Stimulated activated CD4-positive, alpha-beta T cell treated with anti-CD3 and anti-CD28 coated beads, Interleukin-1b, Interleukin-23, amount 100 ng/mL, for 48 hours (primary cell): ENCODE measurements at places on chromosomes 13 and 19.
A peak's percentile ranks its signal among the peaks of the same experiment; 100 is the strongest.

GRCh38 chr13:80787604-80788003, 446.7 kb upstream of the SPRY2 start:
- no peak for DNase-seq

DNA sequence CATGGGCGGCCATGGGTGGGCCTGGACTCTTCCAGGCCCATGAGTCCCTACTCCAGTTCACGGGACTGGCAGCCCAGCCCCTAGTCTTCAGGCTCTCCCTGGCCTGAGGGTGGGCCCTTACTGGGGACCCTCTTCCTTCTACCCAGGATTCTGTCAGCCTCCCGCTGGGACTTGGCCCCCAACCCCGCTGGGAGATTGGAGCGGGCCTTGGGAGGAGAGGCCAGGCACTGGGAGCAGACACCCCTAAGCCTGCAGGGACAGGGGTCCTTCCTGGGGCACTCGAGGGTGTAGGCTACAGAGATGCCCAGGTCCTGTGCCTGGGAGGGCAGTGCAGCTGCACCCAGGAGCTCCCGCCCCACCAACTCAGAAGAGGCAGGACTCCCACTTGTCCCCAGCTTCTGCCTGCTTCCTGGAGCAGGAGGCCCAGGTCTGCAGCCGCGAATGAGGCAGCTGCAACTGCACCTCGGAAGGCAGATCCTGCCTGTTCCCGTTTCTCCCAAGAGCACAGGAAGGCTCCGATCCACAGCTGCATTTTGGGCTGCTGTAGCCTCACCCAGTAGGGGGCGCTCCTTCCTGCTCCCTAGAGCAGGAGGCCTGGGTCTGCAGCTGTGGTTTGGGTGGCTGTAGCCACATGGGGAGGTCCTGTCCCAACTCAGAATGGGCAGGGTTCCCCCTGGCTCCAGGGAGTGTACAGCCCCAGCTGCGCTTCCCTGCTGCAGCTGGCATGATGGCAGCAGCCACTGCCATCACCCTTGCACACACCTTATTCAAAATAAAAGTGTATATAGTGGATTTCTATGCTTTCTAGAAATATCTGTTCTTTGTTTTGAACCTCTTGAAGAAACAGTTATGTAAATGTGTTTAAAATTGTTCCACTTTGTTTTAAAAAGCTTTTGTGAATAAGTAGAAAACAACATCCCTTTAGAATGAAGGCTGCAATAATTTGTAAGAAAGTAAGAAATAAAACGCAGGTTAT, 46.8 kb downstream of the TEX26 start:
- peak; percentile 37 for DNase-seq

- DNase-seq: no peak
Measured at GRCh38 chr19:46849610-46850009, 1.0 kb downstream of the AP2S1 start.

- no peak for DNase-seq
Measured at GRCh38 chr13:90201202-90201601, 1146.3 kb upstream of the MIR17HG start.

- DNase-seq: no peak
Measured at GRCh38 chr19:11639245-11639601, 41.9 kb downstream of the ZNF627 start.

- DNase-seq: peak; percentile 27
Measured at GRCh38 chr19:4456843-4457653, 546 bp downstream of the UBXN6 start.

DNA sequence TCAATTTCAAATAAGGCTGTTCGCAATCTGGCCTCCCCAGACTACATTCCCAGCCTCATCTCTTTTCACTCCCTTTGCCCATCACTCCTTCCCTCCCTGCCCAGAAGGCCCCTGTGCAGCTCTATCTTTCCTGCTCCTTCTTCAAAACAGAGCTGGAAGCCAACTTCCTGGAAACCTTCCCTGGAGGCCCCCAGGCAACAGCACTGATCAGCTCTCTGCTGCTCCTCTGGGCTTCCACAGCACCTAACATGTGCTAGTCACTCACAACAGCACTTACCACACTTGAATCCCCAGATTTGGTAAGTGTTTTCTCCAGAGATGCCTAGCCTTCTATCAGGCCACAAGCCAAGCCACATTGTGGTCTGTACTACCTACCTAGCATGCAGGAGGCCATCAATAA, 9.5 kb downstream of the SMAD9 start:
- DNase-seq: no peak

DNA sequence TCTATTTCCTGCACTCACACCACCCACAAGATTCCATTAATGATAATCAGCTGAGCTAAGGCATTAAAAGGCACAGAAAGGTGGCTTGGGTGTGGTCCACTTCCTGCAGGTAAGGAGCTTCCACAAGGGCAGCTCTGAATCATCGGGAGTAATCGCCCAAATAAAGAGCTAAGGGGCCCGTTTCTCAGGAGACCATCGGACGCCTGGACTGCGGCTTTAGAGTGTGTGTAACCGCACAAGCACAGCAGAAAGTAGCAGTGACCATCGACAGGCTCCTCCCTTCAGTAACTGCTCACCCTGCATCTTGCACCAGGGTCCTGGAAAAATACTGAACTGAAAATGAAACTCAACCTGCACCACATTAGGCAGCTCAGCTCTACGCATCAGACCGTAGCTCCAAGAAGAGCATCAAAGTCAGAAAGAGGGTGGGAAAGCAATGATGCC, 6.0 kb downstream of the STK24 start:
- peak; percentile 44 for DNase-seq

- no peak for DNase-seq
Measured at GRCh38 chr13:50152655-50153309, 137.5 kb downstream of the KCNRG start.

DNA sequence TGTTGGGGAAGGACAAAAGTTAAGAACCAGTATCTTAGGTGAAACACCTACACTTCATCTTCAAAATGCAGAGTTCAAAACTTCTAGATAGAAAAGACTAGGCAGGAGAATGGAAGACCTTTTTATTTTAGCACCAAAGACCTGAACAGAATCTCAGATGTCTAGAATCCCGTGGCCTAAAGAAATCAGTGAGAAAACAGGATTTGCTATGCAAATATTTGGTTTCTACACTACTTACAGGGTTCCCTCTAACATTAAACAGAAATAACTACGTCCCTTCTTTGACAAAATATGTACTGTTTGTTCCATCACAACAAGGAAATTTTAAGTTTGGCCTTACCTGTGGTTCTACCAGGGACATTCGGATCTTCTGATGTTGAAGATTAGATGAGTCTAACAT, 21.5 kb downstream of the DIS3 start:
- no peak for DNase-seq

- peak; percentile 11 for DNase-seq
Measured at GRCh38 chr19:36093146-36093662, 17.7 kb upstream of the OVOL3 start.

DNA sequence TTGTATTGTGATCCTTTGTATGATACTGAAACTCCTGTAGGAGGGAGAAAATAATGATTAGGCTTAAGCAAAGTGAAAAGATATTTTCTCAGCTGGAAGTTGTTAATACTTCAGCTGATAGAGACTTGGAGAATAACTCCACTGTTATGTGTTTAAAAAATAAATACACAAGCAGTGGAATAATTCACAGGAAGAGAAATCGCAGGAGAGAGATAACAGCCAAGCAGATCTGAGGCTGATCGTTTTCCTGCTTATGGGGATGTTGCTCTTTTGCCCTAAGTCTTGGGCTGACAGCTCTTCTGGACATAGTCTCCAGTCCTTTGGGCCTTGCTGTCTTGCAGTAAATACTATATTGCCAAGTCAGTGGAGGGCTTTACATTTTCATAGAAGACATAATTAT, 93.3 kb downstream of the OLFM4 start:
- DNase-seq: no peak

- DNase-seq: no peak
Measured at GRCh38 chr19:32442650-32443049, 37.1 kb downstream of the DPY19L3 start.

DNA sequence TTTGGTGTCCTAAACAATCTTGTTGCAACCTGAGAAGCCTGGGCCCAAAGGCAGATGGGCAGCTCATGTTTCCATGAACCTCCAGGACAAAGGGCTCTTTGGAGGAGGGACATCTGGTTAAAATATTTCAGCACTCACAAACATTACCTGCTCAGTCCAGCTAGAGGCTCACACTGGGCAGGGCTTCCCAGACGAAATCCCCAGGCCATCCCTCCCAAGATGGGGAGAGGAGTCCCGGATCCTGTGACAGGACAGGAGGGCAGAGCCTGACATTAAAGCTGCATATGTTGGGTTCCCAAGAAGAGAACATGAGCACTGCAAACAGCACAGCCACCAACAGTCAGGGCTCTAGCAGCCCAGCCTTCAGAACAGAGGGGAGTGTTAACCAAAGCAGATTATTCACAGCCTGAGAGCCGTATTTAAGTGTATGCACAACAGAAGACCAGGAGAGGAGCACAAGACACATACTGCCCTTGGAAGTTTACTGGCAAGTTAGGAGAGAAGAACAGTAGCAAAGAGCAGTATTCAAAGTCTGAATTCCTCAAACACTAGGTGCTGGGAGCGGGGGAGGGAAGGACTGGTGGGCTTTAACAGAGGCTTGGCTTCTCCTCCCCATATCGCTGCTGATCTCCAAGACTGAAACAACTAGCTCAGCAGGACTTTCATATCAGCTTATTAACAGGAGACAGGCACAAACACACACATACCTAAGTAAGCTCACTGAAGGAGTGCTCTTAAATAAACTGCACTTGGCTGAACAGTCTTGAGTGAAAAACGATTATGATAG, 12.3 kb downstream of the ATP7B start:
- DNase-seq: no peak

GRCh38 chr19:6214881-6215541, 64.8 kb downstream of the MLLT1 start:
- no peak for DNase-seq

DNA sequence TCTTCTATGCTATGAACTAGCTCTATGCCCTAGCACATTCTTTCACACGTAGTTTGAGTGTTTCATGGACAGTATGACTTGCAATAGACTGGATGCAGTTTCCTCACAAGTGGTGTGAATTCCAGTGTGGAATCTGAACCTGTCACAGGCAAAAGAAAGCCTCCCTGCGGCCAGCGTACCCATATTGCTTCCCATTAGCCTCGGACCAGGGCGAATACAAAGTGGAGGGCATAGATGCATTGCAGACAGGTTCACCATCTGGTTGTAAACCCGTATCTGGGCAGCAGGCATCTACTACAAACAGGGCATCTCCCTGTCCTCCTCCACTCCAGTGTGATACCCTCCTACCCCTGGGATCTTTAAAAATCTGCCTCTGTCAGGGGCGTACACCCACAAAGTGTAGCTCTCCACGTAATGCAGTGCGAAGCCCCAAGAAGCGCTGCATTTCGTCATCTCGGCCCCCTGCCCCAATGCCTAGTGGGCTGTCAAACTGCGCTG, 1.4 kb upstream of the CIC start:
- DNase-seq: no peak

GRCh38 chr19:30087381-30088138, 145.5 kb downstream of the URI1 start:
- DNase-seq: no peak

DNA sequence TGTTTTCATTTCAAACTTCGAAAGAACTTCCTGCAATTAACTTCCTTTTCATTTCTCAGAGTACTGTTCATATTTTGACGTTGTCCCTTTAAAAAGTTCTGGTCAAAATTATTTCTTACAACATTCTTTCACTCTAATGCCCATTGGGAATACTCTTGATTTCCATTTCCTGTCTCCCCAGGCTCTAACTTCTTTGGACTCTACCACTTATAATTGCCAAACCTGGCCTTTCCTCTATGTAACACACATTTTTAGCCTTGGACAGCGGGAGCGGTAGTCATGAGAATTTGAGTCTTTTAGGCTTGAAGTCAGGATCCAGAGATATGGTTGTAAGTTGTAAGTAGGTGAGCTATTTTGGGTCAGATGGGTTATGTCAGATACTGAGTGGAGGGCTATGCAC, 163.5 kb upstream of the SPRY2 start:
- DNase-seq: no peak

DNA sequence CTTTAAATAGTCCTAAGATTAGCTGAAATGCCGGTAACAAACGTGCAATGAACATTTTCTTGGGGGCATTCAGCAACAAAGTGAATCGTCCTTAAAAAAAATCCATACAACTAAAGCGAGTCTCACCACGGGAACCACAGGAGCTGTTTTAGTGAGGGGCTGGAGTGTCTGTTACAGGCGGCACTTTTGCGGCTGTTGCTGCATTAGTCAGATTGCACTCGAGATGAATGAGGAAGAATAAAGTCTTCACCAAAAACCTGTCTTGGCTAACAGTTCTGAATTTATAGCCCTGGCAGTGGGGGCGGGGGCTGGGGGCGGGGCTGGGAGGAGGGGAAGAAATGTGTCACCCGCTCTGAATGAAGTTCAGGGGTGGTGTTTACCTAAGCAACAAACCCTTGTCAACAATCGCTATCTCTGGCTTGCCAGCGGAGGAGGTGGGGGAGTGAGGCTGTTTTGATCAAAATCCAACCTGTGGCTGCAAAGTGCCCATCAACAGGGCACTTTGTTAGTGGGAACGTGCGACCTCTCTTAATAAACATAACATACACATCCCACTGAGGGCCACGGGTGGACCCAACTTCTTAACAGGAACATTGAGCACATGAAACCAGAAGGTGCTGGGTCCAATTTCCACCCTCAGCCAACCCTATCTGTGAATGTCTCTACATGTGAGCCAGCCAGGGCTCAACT, 44.5 kb downstream of the RFX2 start:
- peak; percentile 55 for DNase-seq

DNA sequence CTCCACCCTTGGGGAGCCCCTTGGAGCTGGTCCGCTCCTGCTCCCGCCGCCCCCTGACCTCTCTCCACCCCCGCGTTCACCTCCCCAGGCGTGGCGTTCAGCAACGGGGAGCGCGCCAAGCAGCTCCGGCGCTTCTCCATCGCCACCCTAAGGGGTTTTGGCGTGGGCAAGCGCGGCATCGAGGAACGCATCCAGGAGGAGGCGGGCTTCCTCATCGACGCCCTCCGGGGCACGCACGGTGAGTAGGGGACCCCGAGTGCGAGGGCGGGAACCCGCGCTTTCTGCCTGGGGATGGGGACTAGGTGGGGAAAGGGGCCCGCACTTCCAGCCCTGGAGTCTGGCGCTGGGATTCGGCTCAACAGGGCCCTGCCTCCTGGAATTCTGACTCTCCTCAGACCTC, 1.7 kb downstream of the CYP2A13 start:
- DNase-seq: no peak

DNA sequence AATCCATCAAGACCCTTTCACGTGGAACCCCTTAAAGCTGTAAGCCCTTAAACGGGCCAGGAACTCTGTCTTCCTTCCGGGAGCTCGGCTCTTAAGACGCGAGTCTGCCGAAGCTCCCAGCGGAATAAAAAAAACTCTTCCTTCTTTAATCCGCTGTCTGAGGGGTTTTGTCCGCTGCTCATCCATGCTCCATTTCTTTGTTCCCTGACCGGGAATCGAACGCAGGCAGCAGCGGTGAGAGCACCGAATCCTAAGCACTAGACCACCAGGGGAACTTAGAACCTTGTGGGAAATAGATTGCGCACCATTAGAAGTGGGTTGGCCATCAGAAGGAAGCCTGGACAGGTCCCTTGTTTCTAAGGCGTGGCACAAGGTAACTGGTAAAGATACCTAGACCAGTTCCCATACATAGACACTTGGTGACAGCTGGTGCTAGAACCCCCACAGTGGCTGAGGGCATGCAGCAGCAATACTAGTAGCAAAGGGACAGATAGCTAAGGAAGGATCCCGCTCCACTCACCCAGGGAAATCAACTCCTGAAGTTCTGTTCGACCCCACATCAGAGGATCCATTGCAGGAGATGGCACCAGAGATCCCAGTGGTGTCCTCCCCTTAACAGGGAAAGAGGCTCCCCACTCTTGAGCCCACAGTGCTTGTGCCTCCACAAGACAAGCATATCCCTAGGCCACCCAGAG, 1.5 kb upstream of the RGCC start:
- DNase-seq: no peak
